ENCODE measurements at places on chromosomes 7 and 10. TPM values are rescaled to one million over a fixed set of nuclear protein-coding genes. Genes with fewer than 3 reads are reported as not detected.

DNA sequence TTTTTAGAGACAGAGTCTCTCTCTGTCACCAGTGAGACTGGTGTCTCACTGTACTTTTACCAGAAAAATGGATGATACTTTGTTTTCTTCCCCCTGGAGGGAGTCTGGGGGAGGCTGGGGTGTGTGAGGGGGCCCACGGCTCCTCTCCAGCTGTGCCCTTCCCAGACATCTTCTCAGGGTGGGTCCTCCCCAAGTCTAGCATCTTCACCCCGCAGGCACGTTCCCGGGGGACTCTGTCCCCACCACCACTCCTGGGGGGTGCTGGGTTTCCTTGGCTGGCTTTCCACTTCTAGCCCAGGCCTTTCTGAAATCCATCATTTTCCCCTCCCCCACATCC is 61.8 kb upstream of the MKRN1 start:
- H3K27me3 ChIP-seq = no peaks in the 10 kb centered on the region
- DNase-seq = no peak
- peaks cover 10% of the 10 kb centered on the region for H3K36me3 ChIP-seq

GRCh38 chr7:25922296-25922695 is 229.7 kb upstream of the NFE2L3 start:
- no peaks in the 10 kb centered on the region for H3K36me3 ChIP-seq
- DNase-seq = no peak
- H3K4me1 ChIP-seq = no peaks in the 10 kb centered on the region
- no peak overlapping the region for H3K27ac ChIP-seq
- H3K4me3 ChIP-seq = no peak overlapping the region
- H3K27me3 ChIP-seq = peaks cover 4% of the 10 kb centered on the region

GRCh38 chr10:131691481-131692090 is 209.2 kb upstream of the PPP2R2D start:
- H3K27me3 ChIP-seq = peaks cover 28% of the 10 kb centered on the region
- no peak for DNase-seq
- H3K4me1 ChIP-seq = no peaks in the 10 kb centered on the region
- no peaks in the 10 kb centered on the region for H3K36me3 ChIP-seq

DNA sequence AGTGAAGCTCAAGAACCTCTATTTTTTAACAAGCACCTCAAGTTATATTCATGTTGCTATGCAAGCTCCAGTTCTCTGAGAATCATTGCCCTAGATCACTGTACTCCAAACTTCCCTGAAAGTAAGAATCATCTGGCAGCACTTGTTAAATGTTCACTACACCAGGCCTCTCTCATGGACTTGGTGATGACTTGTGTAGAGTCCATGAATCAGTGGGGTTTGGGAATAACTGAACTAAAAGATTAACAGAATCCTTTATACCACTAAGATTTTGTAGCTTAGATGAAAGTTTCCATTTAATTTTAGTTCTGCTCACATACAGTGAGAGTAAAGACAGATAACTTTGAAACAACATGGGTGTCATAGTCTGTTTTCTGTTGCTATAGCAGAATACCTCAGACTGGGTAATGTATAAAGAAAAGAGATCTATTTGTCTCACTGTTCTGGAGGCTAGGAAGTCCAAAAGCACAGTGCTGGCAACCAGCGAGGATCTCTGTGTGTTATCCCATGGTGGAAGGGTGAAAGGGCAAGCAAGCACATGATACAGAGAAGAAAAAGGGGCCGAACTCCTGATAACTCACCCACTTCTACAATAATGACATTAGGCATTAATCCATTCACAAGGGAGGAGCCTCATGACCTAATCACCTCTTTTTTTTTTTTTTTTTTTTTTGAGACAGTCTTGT is 27.9 kb upstream of the AOAH start:
- no peaks in the 10 kb centered on the region for H3K36me3 ChIP-seq
- no peak overlapping the region for H3K4me3 ChIP-seq
- no peak for DNase-seq
- no peaks in the 10 kb centered on the region for H3K4me1 ChIP-seq
- H3K27me3 ChIP-seq = peaks cover 5% of the 10 kb centered on the region

DNA sequence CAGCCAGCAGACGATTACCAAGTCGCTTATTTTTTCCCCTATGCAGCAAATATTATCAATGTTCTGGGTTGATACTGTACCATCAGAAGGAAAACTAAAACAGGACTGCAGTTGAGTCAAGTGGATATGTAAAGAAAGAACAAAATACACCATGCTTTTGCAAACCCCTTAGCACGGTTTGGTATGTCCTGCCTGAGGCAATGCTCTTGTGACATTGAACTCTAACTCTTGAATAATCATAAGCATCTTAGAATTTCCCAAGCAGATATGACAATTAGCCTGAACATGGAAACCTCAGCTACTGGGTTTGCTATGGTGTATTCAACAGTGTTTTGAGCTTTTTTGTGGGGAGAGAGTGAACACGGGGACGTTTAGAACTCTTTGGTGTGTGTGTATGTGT is 107.4 kb downstream of the ETV1 start:
- no peaks in the 10 kb centered on the region for H3K27me3 ChIP-seq
- H3K4me1 ChIP-seq = peaks cover 8% of the 10 kb centered on the region
- no peak overlapping the region for H3K27ac ChIP-seq
- H3K36me3 ChIP-seq = no peaks in the 10 kb centered on the region
- no peak for DNase-seq
- no peak overlapping the region for H3K4me3 ChIP-seq

DNA sequence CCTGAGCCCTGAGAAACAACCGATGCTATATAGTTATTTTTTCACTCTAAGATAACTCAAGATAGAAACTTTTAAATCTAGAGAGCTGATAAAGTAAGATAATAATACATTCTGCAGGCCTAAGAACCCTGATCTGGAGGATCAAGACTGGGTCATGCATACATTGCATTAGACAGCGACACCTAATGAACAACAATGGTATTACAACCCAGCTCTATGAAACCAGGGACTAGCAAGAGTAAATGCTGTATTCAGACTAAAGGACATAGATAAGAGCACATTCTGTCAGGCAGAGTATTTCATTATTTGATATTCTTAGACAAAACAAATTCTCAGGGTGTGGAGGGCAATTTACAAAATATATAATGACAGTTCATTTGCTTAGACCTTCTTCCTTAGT is 148.6 kb downstream of the GRK5 start:
- no peak overlapping the region for H3K4me3 ChIP-seq
- H3K27me3 ChIP-seq = no peaks in the 10 kb centered on the region
- peaks cover 4% of the 10 kb centered on the region for H3K36me3 ChIP-seq
- no peak for DNase-seq
- H3K4me1 ChIP-seq = peaks cover under 1% of the 10 kb centered on the region

DNA sequence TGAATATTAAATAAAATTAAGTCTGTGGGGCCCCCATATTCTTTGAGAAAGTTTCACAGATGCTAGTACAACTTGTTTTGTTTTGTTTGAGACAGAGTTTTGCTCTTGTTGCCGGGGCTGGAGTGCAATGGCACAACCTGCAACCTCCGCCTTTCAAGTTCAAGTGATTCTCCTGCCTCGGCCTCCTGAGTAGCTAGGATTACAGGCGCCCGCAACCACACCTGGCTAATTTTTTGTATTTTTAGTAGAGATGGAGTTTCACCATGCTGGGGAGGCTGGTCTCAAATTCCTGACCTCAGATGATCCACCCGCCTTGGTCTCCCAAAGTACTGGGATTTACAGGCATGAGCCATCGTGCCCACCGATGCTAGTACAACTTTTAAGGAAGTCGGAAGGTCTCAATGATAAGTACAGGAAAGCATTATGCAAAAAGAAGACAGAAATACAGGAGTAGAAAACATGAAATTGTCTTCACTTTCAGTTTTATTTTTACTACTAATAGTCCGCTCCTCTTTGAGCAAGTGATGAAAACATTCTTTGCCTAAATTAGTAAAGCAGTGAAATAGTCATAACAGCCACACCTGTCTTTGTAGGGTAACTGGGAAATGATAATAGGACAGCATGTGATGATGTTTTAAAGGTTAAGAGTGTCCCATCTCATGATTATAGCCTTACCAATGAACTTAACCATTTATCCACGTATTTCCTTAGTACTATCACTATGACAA is 147.5 kb downstream of the SEMA3D start:
- no peak overlapping the region for H3K4me3 ChIP-seq
- DNase-seq = no peak
- H3K27ac ChIP-seq = no peak overlapping the region
- H3K4me1 ChIP-seq = peaks cover 15% of the 10 kb centered on the region
- peaks cover 27% of the 10 kb centered on the region for H3K36me3 ChIP-seq

- H3K4me3 ChIP-seq = peak overlapping the region; percentile 30
- H3K4me1 ChIP-seq = peaks cover 35% of the 10 kb centered on the region
- H3K27ac ChIP-seq = no peak overlapping the region
- H3K36me3 ChIP-seq = no peaks in the 10 kb centered on the region
- H3K27me3 ChIP-seq = peaks cover 100% of the 10 kb centered on the region
- no peak for DNase-seq
These were observed 5.5 kb upstream of the VGF start for GRCh38 chr7:101170617-101171441.

The OR2A5 gene
- not detected for total RNA-seq

The CASP2 gene
- total RNA-seq = 56.5 TPM

The SPOCK2 gene
- total RNA-seq = 28.5 TPM

The ZNF425 gene
- 7.3 TPM for total RNA-seq

The HOXA11 gene
- 3.3 TPM for total RNA-seq

Measured in mesothelial cell of epicardium (in vitro differentiated cells).